ENCODE measurements at places on chromosomes 13 and 19.
A peak's percentile ranks its signal among the peaks of the same experiment; 100 is the strongest.

DNA sequence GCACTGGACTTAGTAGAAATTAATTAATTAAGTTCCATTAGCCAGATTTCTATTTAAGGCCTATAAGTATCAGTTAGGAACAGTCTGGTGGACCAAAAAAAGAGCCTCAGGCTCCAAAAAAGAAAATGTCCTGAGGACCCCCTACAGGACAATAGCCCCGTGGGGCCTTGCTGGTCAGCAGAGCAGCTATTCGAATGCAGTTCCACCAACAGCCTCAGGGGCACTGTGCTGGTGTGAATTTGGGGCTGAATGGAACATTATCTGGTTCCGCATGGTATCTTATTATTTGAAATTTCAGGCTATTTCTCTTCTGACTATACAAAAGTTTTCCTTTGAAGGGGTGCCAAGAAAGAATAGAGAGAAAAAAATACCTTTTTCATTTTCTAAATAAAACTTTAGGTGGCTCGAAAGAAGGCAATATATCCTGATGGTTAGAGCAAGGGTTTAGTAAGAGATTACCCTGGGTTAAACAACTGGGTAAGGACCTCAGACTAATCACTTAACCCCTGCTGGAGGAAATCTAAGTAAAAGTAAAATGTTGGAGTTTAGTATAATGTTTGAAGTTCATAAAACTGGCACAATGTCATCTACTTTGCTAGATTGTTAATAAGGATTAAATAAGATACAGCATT is 147.2 kb downstream of the MIPEP start:
- no peak for DNase-seq

GRCh38 chr19:1082165-1082927 is 12.8 kb downstream of the POLR2E start:
- DNase-seq, result peak; percentile 86

- no peak for DNase-seq
Measured at GRCh38 chr13:26727633-26728032, 33.0 kb downstream of the GPR12 start.

- no peak for DNase-seq
Measured at GRCh38 chr19:29342721-29343120, 129.8 kb upstream of the UQCRFS1 start.
